ENCODE measurements at places on chromosomes 3 and 15.

DNA sequence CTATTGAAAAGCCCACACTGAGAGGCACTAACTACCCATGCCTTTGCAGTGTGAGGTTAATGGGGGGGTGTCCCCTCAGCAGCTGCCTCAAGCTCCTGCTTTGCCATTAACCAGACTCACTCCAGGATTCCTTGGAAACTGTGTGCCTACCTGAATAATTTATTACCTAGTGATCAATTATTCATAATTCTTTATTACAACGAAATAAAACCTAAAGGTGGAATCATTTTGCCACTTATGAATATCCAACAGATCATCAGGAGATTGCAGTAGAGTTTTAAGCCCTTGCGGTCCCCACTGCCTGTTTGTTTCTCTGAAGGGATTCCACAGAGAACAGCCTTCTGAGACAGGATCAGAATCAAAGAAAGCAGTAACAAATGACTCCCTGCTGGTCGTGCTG is 23.3 kb downstream of the NEK11 start:
- no peak for DNase-seq

DNA sequence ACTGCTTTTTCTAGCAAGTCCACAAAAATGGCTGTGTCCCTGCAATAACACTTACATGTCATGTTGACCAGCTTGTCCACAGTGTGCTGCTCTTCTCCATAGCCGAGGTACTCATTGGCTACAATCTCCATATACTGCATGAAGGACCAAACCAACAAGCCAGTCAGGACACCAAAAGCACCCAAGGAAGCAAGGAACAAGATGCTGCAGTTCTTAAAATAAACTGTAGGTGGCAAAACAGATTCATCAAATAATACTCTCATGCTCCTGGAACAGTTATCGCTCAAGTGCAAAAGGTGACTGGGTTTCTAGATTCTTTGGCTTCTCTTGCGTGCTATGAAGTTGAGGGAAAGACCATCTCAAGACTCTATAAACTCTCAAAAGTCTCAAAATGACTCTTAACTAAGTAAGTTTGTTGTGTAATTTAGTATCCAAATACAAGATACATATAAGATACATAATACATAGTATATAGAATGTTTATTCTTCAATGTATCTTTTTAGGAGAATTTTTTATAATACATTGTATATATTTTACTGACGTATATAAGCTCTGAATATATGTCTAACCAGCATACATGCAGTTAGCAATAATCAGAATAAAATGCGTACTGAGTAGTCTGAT is 57.0 kb downstream of the NEK10 start:
- DNase-seq: peak; percentile 20

GRCh38 chr3:169512991-169513390 is 150.5 kb downstream of the MECOM start:
- no peak for DNase-seq

- no peak for DNase-seq
Observed at GRCh38 chr15:98673133-98673532, 24.8 kb downstream of the IGF1R start.

DNA sequence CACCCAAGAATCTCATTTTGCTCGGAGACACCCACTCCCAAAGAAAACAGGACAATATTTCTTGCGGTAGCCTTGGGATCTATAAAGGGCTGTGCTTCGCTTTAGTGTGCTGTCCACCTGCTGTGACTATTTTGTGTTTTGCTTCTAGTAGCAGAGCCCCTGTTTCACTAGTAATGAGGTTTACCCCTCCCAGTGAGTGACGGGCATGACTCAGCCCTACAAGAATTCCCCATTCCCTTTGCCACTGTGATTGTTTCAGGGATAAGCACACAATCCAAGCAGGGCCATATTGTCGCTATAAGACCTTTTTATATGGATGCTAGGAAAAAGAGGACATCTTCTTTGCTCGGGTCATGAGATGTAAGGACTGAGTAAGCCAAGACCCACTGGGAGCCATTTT is 62.5 kb upstream of the FOXB1 start:
- DNase-seq: no peak

DNA sequence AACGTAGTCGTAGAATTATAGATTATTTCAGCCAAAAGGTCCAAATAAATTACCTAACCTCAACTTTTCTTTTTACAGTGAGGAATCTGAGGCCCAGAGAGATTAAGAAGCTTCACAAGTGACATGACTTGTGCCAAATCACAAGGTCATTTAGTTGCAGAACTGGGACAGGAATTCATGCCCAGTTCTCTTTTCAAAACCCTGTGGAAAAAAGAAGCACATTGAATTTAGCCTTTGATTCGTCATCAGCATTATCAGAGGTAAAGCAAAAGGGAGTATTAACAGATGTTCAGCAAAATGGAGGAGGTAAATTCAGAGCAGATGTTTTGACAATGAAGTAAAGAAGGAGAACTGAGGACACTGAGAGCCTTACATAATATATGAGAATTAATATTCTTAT is 4.5 kb downstream of the SERPINI2 start:
- DNase-seq: no peak

GRCh38 chr3:184134746-184135148 is 411 bp upstream of the EIF2B5 start:
- DNase-seq: no peak

- no peak for DNase-seq
Observed at GRCh38 chr3:98735296-98735695, 27.8 kb upstream of the ST3GAL6 start.

- no peak for DNase-seq
Observed at GRCh38 chr3:157662171-157662570, 159.0 kb upstream of the VEPH1 start.

DNA sequence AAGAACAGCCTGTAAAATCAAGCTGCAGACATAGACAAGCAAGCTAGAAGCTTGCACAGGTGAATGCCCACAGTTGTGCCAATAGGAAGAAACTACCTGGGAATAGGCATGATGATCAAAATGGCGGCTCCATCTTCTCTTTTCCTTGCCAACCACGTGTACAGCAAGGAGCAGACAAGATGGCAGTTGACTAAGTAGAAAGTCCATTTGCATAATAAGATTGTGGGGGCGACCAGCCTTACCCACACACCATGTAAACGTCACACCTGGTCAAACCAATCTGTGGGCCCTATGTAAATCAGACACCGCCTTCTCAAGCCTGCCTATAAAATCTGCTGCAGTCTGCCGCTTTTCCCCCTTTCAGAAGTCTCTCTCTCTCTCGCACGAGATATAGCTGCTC is 25.1 kb upstream of the ANKRD34C start:
- DNase-seq: no peak

DNA sequence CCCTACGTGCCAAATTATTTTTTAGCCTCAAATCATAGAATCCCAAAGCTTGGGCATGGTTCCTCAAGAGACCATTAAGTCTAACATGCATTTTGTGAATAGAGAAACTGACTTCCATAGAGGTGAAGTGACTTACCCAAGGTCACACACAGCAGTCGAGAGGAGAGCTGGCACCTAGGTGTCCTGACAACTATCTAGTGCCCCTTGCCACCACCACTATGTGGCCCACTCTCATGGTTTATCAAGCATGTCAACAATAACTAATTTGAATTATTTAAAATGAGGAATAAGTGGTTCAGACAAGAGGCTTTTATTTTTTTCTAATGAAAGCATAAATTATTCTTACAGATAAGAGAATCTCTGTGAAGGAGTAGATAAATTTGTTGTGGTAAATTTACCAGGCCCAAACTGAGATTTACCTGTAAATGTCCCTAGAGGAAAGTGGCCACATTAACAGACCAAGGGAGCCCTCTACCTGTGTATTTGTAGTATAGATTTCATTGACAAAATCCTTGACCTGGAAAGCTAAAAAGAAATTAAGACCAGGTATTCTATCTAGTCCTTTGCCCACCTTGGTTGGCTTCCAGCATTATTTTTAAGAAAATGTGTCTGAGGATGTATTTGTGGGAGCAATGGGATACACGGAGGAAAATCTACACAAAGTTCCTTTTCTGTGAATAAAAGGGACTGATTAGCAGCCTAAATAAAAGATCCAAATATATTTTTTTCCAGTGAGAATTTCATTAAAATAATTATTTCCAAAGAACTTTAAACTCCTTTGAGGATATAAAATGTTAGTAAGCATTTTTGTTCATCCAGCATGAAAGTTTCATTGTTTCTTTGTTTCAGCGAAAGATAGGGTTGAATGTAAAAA is 49.1 kb downstream of the IQCH start:
- DNase-seq: peak; percentile 5

- DNase-seq: peak; percentile 78
Observed at GRCh38 chr15:101201411-101202174, 50.3 kb downstream of the CHSY1 start.

GRCh38 chr3:157129803-157130466 is 30.0 kb downstream of the CCNL1 start:
- DNase-seq: no peak

GRCh38 chr3:197212290-197212689 is 86.1 kb downstream of the DLG1 start:
- no peak for DNase-seq

GRCh38 chr15:68017201-68017600 is 36.9 kb upstream of the PIAS1 start:
- peak; percentile 61 for DNase-seq

DNA sequence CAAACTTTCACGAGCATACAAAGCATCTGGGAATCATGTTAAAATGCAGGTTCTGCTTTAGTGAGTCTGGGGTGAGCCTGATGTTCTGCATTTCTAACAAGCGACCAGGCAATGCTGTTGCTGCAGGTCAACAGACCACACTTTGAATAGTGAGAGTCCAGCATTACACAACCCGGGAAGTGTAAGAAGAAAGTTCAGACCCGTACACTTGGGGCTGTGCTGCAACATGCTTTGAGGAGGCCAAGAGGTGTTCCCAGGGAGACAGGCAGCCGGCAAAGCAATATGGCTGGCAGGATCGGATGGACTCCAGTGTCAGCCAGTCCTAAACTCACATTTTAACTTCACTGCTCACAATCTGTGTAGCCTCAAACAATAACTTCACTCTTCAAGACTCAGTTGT is 134.2 kb downstream of the LIPC start:
- DNase-seq: no peak

Measured in epithelial cell of prostate (primary cell).